ENCODE measurements at places on chromosomes 3 and 15.

DNA sequence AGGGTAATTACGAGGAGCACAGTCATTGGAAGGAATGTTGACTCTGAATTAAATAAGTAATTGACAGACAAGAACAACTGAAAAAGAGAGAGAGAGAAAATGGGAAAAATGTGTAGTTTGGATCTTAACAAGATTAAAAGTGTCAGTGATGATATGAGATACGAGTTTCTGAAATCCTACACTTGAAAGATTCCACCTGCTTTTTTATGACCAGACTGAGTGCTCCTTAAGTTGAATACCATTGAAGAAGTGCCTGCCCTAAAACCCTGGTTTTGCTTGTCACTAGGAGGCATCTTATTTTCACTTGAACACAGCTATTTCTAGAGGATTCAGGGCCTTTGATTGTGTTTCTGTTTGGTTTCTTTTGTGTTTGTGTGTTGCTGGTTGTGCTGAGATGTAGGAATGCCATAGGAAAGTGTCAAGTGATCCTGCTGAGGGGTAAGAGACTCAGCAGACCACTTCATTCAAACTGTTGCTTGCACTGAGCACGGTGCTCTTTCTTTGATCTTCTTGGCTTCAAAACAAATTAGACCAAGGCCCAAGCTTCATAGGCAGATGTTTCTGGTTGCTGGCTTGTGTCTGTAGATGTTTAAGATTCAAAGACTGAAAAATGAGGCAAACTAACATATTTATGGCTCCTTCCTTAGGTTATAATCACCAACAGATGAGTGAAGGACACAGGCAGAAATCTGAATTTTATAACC, 17.2 kb upstream of the ABHD10 start:
- no peak for DNase-seq

DNA sequence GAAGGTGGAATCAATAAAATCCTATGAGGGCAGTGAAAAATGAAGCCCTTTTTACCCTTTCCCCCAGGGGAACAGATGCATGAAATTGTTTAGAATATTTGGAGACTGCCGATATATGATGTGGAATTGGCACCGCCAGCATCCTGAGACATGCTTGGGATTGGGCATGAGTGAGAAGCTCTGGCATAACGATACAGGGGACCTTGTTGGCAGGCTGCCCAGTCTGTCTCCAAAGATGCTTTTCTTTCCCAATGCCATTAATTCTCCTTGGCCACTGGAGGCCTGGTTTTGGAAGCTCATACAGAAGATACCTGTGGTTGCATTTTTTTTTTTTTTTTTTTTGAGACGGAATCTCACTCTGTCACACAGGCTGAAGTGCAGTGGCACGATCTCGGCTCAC, 800.6 kb upstream of the LMCD1 start:
- no peak for DNase-seq

DNA sequence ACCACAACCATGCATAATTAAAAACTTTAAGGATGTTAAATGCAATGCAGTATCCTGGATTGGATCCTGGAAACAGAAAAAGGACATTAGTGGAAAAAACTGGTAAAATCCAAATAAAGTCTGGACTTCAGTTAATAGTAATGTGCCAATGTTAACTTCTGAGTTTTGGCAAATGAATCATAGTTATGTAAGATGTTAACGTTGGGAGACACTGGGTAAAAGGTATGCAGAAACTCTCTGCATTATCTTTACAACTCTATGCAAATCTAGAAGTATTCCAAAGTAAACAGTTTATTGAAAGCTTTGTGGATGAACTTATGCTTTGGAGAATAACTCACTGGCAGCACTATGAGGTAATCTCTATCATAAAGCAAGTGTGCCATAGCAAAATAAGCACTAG, 357.4 kb downstream of the RORA start:
- no peak for DNase-seq

- DNase-seq, result no peak
Measured at GRCh38 chr3:33718595-33718907, 497 bp upstream of the CLASP2 start.

DNA sequence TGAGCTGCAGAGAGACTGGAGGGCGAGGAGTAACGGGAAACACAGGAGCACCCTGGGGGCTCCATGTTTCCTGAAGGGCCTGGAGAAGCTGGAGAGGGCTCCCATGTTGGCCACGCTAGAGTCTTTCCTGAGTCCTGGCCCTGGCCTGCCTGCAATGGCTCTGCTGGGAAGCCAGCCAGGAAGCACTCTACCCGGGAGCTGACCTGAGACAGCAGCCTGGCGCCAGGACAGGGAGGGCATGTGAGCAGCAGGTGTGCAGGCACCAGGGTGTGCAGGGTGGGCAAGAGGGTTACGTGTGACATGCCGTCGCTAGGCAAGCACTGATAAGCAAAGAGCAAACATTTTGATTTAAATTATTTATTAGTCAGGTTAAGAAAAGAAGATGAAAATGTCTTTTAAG, 301.4 kb downstream of the OCA2 start:
- no peak for DNase-seq

- no peak for DNase-seq
Measured at GRCh38 chr3:55452886-55453285, 34.2 kb downstream of the WNT5A start.

- no peak for DNase-seq
Measured at GRCh38 chr3:99570061-99570460, 68.3 kb upstream of the COL8A1 start.

DNA sequence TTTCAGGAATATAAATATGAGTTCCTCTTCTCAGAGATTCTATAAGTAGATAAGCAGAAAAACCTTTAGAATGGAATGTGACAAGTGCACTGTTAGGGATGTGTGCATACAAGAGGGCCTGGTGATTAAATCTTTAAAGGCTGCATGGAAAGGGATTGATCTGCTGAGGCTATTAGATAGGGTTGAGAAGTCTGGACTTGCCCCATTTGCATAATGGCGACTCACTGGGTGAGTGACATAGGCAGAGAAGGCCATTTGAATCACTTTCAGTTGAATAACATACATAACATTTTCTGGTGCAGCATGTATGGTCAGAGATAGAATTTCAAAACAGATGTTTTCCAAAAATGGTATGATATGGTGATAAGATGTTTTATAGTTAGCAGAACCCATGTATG, 156.9 kb downstream of the ZNF621 start:
- no peak for DNase-seq

DNA sequence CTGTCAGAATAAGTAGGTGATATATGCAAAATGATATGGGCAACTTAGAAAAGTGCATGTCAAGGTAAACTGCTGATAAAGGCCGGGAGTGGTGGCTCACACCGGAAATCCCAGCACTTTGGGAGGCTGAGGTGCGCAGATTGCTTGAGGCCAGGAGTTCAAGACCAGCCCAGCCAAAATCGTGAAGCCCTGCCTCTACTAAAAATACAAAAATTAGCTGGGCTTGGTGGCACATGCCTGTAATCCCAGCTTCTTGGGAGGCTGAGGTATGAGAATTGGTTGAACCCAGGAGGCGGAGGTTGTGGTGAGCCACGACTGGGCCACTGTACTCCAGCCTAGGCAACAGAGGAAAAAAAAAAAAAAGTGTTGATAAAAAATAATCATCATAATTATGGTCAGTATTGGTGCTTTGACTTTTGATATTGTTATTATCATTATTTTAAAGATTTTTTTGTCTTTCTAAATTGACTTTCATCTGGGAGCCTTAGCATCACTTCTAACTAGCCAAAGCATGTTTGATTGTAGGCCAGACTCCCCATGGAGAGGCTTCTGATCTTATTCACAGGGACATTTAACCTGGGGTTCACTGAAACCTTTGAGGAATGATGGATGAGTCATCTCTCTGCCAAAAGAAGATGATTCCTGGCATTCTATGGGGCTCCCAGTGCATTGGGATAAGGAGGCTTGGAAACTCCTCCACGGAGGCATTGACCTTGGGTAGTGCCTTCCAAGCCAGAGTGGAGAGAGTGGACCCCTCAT, 5.6 kb downstream of the ZBTB38 start:
- peak; percentile 37 for DNase-seq

DNA sequence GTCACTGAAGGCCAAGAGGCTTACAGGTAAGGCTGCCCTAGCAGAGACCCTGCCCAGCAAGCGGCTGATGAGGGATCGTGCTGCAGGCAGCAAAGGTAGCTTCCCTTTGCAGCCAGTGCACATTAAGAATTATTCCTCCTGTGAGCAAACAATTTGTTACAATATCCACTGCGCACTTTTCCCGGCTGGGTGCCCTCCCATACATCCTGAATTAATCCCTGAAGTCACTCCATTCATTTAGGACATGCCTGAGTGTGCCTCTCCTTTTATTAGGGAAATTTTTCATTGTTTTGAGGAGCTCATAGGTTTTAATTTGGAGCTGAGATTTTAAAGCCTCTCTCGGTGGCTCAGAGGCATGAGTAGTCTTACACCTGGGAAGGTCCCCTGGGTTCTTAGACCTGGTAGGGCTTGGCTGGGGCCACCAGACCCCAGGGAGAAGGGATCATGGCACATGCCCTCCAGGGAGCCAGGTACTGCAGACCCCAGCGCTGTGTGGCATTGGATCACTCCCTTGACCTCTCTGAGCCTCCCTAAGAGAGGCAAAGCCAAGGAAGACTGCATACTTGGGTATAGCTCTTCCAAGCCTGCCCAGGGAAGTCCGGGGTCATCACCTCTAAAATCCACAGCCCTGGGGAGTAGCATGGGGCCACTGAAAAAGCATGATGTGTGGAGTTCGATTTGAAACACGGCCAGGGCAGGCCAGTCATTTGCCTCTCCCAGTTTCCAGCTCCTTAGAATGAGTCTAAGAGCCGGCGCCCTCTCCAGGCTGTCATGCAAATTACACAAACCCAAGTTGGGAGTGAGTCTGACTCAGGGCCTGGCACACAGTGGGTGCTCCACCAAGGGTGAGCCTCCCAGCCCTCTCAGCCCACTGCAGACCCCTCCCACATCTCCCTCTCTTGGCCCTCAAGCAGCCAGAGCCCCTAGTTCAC, 151.9 kb upstream of the LINGO1 start:
- DNase-seq, result peak; percentile 4

- DNase-seq, result no peak
Measured at GRCh38 chr15:26945046-26945445, 25.9 kb upstream of the GABRG3 start.

GRCh38 chr3:98329392-98330124, 24.1 kb upstream of the OR5K4 start:
- DNase-seq, result peak; percentile 64

GRCh38 chr15:96247621-96248305, 82.7 kb upstream of the NR2F2 start:
- DNase-seq, result no peak

GRCh38 chr15:25242166-25242879, 196.5 kb downstream of the UBE3A start:
- DNase-seq, result no peak

DNA sequence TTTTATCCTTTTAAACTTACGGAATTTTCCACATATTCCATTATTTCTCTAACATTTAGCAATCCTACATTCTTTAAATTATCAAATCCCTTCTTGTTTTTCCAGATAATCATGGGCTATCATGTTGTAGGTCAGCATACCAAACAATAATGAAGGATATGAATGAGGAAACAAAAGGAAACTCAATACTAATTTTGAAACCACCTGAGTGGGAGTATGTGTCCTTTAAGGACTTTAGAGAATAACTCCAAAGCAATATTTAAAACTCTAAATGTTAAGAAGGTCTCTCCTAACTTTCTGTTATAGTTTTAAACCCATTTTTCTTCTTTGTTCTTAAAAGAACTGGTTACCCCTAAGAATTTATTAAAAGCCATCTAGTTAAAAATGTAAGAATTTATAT, 43.0 kb downstream of the TP53BP1 start:
- no peak for DNase-seq

DNA sequence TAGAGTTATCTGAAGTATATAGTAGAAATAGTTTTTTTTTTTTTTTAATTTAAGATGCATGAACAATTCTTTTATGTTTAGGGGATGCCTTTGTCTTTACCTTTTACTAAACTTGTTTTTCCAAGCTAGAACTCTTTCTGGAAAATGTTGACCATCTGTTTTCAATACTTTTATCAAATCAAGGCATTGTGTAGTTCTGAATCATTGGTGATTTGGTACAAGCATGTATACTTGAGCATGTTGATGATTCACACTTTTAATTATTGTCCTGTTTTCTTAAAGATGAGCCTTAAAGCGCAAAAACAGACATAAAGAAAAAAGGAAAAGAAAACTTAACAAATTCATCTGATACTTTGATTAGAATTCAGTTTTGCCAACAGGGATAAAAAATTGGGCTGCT, 28.3 kb downstream of the PDCD6IP start:
- DNase-seq, result no peak

DNA sequence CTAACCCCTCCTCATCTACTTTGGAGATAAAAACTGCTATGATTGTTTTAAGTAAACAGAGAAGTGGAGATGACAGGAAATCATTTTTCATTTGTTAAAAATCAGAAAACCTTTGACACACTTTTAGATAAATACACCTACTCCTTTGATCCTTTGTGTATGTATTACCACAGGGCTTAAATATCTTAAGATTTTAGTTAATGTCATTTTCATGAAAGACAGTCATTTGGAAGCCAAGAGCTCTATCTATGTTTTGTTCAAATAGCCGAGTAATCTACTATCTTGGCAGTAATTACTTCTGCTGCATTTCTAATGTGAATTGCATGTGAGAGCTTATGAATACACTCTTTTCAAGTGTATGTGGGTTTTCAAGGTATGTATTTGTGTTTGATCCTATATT, 2.0 kb downstream of the ARPP21 start:
- DNase-seq, result no peak

DNA sequence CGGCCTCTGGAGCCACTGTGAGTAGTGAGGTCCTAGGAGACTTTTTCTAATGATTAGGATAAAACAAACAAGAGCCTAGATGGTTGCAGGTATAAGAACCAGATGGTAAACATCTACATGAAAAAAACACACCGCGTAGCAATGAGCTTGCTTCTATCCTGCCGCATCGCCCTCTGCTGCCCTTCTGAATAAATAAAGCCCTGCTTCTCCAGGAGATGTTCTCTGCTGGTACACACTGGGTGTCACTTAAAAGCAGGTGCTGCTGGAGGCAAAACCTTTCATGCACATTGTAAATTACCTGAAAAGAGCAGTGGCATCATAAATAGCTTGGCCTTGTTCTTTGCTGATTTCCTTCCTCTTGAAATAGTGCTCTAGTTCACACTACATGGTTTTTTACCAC, 164.4 kb upstream of the TOPAZ1 start:
- DNase-seq, result no peak

DNA sequence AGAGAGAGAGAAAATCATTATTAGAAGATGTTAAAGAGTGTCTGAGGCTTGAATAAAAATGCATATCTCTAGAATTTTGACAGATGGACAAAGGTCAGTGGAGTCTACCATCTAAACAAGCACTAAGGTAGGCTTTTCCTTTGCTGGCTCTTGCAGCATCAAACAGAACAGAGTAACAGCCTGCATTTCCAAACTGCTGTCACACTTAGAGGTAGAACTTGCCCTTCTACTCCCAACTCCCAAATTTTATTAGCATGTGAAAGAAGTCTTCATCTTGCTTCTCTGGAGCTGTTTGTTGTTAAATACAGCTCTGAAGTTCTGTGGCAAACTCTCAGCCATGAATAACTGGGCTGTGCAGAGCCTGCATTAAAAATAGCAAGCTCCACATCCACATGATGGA, 4.1 kb upstream of the MB21D2 start:
- no peak for DNase-seq

All from brain microvascular endothelial cell (primary cell).